ENCODE measurements at places on chromosomes 7 and 10. TPM values are rescaled to one million over a fixed set of nuclear protein-coding genes. Genes with fewer than 3 reads are reported as not detected.

- no peak overlapping the region for H3K27ac ChIP-seq
- H3K4me3 ChIP-seq = no peak overlapping the region
- H3K27me3 ChIP-seq = no peaks in the 10 kb centered on the region
- no peaks in the 10 kb centered on the region for H3K4me1 ChIP-seq
- no peak for DNase-seq
These were observed 109.9 kb downstream of the CUBN start for GRCh38 chr10:17019696-17020095.

DNA sequence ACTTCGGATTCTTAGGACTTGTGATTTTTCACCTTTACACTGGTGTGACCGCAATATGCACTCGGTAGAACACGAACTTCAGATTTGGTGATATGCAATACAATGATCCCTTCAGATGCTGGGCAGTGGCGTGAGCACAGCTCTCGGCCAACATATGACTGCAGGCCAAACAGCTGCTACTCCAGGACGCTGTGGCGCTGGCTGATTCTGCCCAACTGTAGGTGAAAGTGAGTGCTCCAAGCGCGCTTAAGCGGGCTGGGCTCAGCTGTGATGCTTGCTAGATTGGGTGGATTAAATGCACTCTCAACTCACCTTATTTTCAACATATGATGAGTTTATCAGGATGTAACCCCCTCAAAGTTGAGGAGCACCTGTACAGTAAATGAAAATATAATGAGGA is 137.6 kb upstream of the RET start:
- no peaks in the 10 kb centered on the region for H3K4me1 ChIP-seq
- H3K27me3 ChIP-seq = no peaks in the 10 kb centered on the region
- H3K27ac ChIP-seq = no peak overlapping the region
- no peak overlapping the region for H3K4me3 ChIP-seq
- no peak for DNase-seq

CCNJ gene
- 2.1 TPM for total RNA-seq

DNA sequence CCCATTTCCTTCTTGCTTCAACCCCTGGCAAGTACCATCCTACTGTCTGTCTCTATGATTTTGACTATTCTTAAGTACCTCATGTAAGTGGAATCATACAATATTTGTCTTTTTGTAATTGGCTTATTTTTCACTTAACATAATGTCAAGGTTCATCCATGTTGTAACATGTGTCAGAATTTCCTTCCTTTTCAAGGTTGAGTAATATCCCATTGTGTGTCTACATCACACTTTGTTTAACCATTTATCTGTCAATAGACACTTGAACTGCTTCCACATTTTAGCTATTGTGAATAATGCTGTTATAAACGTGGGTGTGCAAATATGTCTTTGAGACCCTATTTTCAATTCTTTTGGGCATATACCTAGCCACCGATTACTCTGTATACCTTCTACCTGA is 14.0 kb upstream of the CDK14 start:
- no peak overlapping the region for H3K27ac ChIP-seq
- H3K36me3 ChIP-seq = no peaks in the 10 kb centered on the region
- DNase-seq = no peak
